Left ventricle myocardium inferior (tissue), 1 donor: ENCODE measurements at places on chromosomes 12 and 14. TPM values are rescaled to one million over a fixed set of nuclear protein-coding genes. Genes with fewer than 3 reads are reported as not detected.

The GPR137C gene
- 1.2 TPM for total RNA-seq

The IFT43 gene
- 29.8 TPM for total RNA-seq

The PLEKHD1 gene
- 0.14 TPM for total RNA-seq

The GPD1 gene
- 9.0 TPM for total RNA-seq

The MYO1H gene
- total RNA-seq: 0.16 TPM

The TEX22 gene
- total RNA-seq: 0.99 TPM

The SDSL gene
- total RNA-seq: 13.3 TPM

The FOXG1 gene
- not detected for total RNA-seq

The AP4S1 gene
- total RNA-seq: 8.1 TPM

The RNASE11 gene
- not detected for total RNA-seq

The FAM234B gene
- 1.8 TPM for total RNA-seq

The PLBD2 gene
- 28.9 TPM for total RNA-seq

The STK38L gene
- 75.4 TPM for total RNA-seq

The DACT1 gene
- total RNA-seq: 3.4 TPM

The SDR9C7 gene
- total RNA-seq: not detected

The TAS2R20 gene
- total RNA-seq: 0.44 TPM

The CIROP gene
- total RNA-seq: not detected

The PRKCH gene
- 18.4 TPM for total RNA-seq

The OR6C3 gene
- not detected for total RNA-seq

The NOVA1 gene
- total RNA-seq: 3.7 TPM

The HOXC9 gene
- not detected for total RNA-seq

The KRAS gene
- 10.8 TPM for total RNA-seq

The AJUBA gene
- 7.2 TPM for total RNA-seq

The LRRC10 gene
- 43.8 TPM for total RNA-seq

The WNT1 gene
- total RNA-seq: not detected

The FOXN4 gene
- not detected for total RNA-seq

The TAS2R14 gene
- 0.58 TPM for total RNA-seq

The GRIP1 gene
- total RNA-seq: 0.47 TPM

The VRTN gene
- total RNA-seq: not detected

The SMIM41 gene
- total RNA-seq: 0.30 TPM

The TSPAN8 gene
- 0.41 TPM for total RNA-seq

The ANO4 gene
- not detected for total RNA-seq

The SERPINA4 gene
- not detected for total RNA-seq

The CEP128 gene
- total RNA-seq: 2.3 TPM

The RPGRIP1 gene
- 0.30 TPM for total RNA-seq

The FGD4 gene
- 30.5 TPM for total RNA-seq

The GYS2 gene
- total RNA-seq: not detected

The KLRC2 gene
- not detected for total RNA-seq
